Stimulated activated CD4-positive, alpha-beta T cell treated with anti-CD3 and anti-CD28 coated beads, Interleukin-12 subunit alpha, Interleukin-12 subunit beta, amount 100 ng/mL, for 48 hours (primary cell): ENCODE measurements at places on chromosomes 13 and 19.

GRCh38 chr13:22405891-22406290 is 735.0 kb downstream of the FGF9 start:
- no peak for DNase-seq

- no peak for DNase-seq
Measured at GRCh38 chr13:28707629-28708427, 10.9 kb downstream of the SLC46A3 start.

DNA sequence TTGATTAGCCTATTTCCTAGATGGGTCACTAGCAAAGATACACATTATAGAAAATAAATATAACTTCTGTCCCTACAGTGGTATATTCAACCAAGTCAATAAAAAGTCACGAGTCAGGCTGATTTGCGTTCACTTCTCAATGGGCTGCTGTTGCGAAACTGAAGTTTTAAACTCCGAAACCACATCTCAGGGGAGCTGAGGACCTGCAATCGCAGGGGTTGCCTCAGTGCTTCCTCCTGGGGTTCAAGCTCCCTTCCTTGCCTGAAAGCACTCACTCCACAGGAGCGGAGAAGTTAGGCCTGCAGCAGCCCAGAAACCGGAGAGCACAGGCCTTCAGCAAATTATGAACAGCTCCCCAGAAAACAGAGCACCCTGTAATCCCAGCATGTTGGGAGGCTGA is 39.6 kb downstream of the RAB20 start:
- DNase-seq, result no peak

GRCh38 chr19:37979547-37980082 is 72.6 kb downstream of the SIPA1L3 start:
- DNase-seq, result no peak

DNA sequence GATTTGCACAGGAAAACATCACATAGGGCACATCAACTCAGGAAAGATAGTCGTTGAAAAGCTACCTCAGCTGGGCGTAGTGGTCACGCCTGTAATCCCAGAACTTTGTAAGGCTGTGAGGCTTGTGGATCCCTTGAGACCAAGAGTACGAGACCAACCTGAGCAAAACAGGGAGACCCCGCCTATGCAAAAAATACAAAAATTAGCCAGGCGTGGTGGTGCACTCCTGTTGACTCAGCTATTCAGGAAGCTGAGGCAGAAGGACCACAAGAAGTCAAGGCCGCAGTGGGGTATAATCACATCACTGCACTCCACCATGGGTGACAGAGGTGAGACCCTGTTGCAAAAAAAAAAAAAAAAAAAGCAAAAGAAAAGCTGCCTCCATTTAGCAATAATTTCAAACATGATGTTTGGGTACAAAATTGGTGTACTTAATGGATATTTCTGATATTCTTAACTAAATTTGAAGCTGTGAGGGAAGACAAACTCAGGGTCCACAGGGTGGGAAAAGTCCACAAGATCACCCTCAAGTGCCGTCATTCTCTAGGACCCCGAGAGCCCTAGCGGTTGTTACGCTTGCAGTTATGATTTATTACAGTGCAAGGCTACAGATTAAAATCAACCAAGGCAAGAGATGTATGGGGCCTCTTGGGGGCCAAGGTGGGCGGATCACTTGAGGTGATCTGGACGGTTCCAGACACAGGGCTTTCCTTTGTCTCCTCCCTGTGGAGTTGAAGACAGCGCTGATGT is 42.5 kb upstream of the LDLR start:
- no peak for DNase-seq

- no peak for DNase-seq
Measured at GRCh38 chr19:8255426-8256125, 46.4 kb downstream of the CERS4 start.

GRCh38 chr13:79427883-79428282 is 21.8 kb upstream of the RBM26 start:
- no peak for DNase-seq

DNA sequence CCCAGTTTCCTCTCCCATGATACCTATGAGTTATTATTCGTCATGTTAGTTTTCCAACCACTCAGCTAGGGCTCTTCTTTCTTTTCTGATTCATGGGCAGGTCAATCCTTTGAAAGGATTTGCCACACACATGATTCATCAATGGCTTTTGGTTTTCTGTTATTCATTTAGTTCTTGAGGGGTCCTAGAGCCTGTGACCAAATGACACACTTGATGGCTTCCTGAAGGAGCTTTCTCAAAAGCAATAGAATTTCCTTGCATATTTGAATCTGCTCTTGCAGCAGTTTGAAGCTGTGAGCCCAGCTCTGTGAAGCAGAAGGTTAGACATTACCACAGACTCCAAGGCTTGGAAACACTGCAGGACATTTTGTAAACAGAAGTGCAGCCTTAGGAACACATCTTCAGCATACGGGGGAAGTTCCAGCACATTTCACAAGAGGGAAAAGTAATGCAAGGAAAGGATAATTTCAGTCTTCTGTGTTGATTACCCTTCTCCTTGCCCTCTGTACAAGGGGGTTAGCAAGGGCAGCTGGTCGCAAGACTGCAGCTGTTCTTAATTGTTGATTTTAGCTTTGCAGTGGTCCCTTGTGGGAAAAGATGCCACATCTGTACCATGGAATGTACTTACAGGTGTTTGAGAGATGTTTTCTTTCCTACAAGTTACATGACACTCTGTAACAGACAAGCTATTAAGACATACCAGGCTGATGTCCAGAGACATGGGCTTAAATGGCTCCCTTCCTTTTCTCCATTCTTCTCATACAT is 338.6 kb downstream of the KCNRG start:
- no peak for DNase-seq

DNA sequence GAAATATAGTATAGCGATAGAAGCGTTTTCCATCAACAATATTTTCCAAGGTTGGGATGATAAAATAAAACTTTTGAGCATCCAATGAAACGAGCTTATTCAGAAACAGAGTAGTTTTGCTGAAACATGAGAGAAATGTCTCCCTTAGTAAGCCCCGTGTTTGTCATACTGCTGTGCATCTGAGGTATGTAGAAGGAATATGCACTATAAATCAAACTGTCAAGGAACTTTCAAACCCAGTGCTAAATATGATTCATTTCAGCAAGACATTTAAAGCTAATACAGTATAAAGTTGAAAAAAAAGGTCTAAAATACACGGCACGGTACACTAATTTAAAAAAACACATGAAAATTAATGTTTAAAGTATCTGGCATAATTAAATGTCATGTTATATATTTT is 546.2 kb downstream of the SLITRK5 start:
- DNase-seq, result no peak

DNA sequence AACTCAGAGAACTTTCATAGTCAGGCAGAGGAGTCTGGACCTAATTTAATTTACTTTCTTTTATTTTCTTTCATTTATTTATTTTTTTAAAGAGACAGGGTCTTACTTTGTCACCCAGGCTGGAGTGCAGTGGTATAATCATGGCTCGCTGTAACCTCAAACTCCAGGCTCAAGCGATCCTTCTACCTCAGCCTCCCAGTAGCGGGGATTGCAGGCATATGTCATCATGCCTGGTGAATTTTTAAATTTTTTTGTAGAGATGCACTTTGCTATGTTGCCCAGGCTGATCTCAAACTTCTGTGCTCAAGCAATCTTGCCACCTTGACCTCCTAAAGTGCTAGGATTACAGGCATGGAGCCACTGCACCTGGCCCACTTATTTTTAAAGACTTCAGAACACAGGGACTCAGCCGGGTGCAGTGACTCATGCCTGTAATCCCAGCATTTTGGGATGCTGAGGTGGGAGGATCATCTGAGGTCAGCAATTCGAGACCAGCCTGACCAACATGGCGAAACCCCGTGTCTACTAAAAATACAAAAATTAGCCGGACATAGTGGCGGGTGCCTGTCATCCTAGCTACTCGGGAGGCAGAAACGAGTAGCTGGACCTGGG is 50.6 kb downstream of the KLF5 start:
- DNase-seq, result no peak

DNA sequence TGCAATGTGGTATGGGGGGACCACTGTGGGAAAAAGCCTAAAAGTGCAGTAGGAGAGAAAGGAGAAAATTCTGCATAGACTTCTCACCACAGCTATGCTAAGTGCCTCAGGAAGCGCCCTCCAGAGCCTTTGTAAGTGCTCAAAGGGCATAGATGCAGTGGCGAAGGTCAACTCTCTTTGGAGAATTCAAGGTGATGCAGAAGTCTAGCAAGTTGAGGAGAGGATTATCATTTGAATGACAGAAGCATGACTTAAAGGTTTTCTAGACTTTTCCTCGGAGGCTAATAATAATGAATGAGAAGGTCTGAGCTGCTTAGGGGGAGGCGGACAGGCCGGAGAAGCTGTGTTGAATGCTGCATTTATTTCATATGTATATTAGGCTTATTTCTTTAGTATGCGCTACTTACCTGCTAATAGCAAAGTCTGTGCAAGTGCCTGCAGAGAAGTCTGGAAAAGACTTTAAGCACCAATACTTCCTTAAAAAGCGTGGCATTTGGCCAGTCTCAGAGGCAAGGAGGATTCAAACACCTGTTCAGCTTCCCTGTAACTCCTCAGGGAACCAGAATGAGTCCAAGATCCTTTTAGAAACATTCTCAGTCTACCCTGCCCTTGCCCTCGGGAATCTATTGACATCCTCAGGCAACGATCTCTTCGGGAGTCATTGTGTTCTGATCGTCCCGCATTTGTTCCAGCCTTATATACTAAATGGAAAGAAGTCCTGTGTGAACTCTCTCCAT is 56.2 kb downstream of the FLT1 start:
- DNase-seq, result no peak

GRCh38 chr13:46797501-46798237 is 708 bp upstream of the ESD start:
- DNase-seq, result no peak

DNA sequence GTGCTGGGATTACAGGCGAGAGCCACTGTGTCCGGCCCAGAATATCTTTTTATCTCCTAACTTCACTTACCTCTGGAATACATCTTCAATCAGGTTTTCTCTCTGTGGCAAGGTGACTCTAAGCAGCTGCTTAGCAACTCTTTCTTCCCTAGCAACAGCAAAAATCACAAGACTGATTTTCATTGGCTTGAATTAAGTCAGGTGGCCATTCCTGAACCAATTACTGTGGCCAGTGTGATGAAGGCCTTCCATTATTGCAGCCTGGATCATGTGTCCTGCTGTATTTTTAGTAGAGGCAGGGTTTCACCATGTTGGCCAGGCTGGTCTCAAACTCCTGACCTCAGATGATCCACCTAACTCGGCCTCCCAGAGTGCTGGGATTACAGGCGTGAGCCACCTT is 9.0 kb upstream of the LTBP4 start:
- no peak for DNase-seq

DNA sequence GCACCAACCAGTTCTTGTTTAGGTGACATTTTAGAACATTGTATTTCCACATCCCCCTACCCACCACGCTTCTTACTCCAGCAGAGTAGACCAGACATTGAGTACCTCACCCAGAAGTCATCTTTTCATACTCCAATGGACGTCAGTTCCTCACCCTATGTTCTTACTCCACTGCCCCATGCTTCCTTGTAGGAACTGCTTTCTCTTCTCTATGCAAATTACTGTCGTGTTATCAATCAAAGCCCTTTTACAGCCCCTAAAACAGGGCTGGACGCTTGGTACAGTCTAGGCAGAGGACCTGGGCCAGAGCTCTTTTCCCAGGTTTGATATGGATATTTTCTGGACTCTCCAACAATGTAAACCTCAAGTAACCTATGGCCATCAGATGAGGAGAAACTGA is 58.2 kb downstream of the USP12 start:
- DNase-seq, result no peak

GRCh38 chr19:1128106-1128505 is 24.3 kb downstream of the GPX4 start:
- DNase-seq, result no peak

DNA sequence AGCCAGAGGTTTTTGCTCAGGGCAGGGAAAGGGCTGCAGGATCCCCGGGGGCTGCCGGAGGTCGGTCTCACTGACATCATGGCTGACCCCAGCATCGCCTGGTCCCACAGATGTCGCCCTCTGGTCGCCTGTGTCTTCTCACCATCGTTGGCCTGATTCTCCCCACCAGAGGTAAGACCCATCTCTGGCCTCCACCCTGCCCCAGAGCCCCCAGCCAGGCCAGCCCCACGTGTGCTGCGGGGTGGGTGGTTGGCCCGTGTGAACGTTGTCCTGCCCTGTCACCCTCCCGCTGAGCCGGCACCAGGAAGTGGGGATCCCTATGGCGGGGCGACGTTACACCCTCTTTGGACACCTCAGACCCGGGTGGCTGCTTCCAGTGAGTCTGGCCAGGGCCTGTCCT is 906 bp downstream of the FXYD5 start:
- DNase-seq, result no peak
